ENCODE measurements at places on chromosomes 3 and 15.

GRCh38 chr3:123586131-123586530 lies 1.3 kb upstream of the HACD2 start:
- DNase-seq: no peak

- no peak for DNase-seq
Measured at GRCh38 chr15:84699538-84700191, 16.3 kb downstream of the SEC11A start.

DNA sequence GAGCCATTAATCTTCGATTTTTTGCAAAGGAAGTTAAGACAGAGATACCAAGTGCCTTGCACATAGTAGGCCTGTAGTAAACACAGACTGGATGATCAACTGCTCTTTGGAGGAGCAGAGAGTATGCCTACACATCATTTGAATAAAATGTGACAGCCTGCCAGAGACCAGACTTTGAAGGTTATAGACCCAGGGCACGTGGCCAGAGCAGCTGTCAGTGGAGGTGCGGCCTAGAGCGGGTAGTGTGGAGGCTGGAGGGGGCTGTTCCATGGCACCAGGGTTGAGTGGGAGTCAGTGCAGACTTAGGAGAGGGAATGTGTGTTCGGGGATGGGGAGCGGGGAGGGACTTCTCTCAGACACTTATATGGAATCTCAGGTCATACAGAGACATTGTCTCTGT lies 80.8 kb downstream of the SMAD3 start:
- DNase-seq: no peak

DNA sequence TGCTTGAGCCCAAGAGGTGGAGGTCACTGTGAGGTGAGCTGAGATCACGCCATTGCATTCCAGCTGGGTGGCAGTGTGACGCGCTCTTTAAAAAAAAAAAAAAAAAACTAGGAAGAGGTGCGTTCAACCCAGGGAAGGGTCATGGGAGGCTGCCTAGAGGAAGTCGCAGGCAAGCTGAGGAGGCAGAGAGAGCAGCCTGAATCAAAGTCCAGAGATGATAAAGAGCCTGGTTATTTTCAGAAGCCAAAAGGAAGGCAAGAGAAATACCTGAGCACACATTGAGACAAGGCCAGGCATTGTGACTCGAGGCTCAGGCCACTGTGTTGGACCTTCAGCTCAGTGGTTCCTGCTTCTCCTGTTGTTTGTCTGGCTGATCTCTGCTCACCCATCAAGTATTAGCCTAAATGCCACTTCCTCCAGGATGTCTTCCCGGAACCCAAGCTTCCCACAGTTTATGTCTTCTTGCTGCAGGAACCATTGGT lies 16.1 kb upstream of the GCNT3 start:
- no peak for DNase-seq

DNA sequence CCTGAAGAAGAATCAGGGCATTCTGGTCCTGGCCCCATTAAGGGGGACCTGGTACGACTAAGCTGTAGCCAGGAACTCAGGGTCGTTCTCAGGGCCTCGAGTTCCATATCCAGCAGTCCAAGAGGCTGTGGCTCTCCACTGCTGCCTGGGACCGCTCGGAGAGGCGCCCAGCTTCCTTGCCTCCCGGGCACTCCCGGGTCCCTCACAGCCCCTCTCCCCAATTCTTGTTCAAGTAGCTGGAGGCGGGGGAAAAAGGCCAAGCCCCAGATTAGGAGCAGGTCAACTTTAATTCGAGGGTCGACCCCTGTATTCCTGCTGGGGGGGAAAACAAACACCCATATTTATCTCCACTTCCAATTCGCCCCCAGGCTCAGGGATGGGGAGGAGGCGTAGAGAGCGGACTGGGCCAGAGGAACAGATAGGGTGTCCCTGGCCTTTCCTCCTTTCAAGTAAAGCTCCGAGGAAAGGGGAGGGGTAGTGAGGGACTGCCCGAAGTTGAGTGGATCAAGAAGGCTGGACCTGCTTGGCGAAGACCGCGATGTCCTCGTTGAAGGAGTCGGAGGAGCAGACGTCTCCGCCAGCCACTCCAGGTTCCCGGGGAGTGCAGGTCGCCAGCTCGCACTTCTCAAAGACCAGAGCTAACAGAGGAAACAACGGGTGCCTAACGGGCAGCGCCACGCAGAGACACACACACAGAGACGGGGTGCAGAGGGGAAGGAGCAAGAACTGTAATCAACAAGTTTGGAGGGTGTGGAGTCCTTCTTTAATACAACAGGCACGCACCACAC lies 4.4 kb downstream of the MEIS2 start:
- peak; percentile 47 for DNase-seq
